ENCODE measurements at places on chromosomes 7 and 10.

GRCh38 chr7:35593899-35594298 is 101.0 kb downstream of the HERPUD2 start:
- peak; percentile 21 for DNase-seq

DNA sequence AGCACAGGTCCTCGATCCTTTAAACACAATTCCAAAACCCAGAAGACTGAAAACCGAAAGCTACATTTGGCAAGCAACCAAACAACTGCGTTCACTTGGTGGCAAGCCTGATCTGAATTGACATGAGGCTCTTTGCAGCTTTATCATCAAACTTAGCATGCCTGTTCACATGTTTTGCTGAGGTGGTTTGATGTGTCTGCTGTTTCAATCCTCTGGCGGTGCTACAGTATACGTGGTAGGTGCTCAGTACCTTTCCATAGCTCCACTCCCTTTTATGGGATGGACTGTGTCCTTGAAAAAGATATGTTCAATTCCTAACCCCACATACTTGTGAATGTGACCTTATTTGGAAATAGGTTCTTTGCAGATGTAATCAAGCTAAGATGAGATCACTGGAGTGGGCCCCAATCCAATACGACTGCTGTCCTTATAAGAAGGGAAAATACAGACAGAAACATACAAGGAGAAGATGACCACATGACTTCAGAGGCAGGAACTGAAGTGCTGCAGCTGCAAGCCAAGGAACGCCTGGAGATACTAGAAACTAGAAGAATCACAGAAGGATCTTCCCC is 33.4 kb downstream of the CCDC6 start:
- DNase-seq: no peak

DNA sequence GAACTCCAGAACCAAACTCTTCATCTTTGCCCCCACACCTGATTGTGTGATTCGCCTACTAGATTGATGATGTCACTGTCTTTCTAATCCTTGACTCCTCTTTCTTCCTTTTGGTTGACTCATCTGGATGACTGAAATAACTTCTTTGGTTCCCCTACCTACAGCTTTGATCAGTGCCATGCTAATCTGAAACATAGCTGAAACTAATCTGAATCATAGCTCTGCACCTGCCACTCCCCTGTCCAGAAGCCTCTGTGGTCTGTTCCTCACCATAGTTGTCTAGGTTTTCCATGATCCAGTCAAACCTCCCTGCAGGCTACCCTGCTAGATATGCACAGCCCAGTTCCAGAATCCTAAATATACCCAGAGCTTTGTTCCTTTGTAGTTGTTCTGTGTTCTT is 51.9 kb downstream of the ZNF365 start:
- DNase-seq: no peak

DNA sequence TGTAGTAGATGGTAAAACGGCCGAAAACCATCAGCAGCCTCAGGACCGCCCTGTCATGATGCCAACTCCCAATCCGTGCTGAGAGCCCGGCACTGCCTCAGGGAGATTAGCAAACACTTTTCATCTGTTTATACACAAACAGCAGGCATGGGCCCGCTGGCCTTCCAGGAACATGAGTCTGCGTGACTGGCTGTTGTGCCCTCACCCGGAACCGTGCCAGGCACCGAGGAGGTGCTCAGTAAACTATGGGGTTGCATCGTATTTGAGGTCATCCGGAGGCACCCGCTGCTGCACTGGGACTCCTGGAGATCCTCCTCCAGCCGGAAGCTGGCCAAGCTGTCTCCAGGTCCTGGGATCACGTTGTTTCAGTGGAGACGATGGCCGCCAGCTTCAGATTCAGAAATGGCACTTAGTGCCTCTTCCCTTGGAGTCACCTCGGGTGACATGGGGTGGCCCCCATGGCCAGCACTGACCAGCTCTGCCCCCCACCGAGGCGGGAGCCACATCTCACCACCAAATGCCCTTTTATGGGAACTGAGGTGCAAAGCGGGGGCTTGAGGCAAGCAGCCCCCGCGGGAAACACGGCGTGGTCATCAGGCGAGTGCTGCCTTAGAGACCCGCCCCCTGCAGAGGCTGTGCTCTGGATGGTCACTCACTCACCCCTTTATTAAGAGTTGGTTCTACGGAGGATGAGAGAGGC is 585.9 kb downstream of the PTPRN2 start:
- DNase-seq: no peak

- DNase-seq: no peak
Measured at GRCh38 chr10:5617521-5617920, 48.9 kb downstream of the ASB13 start.

DNA sequence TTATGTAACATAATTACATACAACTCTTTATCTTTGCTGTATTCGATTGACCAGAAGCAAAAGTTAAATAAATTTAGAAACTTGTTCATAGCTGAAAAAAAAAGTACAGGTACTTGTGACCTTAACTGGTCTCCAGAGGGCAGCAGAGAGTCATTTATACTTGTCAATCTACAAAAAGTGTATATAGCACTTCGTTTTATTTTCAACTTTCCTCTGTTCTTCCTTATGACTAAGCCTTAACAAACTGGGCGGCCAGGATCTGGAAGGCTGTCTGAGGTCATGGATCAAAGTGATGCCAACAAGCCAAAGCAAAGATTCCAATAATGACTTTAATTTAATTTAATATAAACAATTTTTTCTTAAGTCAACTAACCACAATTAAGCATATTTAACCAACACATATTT is 29.8 kb downstream of the C10orf67 start:
- peak; percentile 52 for DNase-seq

- no peak for DNase-seq
Measured at GRCh38 chr7:81925530-81925929, 155.7 kb upstream of the HGF start.

DNA sequence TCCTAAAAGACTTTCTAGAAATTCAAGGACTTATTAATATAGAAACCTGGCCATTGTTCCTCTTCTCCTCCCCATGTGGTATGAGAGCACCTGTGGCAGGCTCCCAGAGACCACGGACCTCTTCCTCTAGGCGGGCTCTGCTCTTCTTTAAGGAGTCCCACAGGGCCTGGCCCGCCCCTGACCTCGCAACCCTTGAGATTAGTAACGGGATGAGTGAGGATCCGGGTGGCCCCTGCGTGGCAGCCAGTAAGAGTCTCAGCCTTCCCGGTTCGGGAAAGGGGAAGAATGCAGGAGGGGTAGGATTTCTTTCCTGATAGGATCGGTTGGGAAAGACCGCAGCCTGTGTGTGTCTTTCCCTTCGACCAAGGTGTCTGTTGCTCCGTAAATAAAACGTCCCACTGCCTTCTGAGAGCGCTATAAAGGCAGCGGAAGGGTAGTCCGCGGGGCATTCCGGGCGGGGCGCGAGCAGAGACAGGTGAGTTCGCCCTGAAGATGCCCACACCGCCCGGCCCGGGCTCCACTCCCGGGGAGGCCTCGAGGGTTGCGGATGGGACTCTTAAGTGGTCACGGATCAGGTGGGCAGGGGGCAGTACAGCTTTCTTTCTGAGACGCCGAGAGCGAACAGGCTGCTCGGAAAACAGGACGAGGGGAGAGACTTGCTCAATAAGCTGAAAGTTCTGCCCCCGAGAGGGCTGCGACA is at the start of gene SLC26A4:
TSS of gene SLC26A4 (plus strand) at position 448 of the 700 bp plus-strand sequence. CDS start 814 bp downstream, outside the sequence.
- peak; percentile 70 for DNase-seq

- DNase-seq: no peak
Measured at GRCh38 chr7:87517136-87517815, 41.8 kb upstream of the ABCB4 start.

- no peak for DNase-seq
Measured at GRCh38 chr10:4812046-4812445, 14.0 kb upstream of the AKR1E2 start.

GRCh38 chr7:117346161-117346560 is 23.3 kb upstream of the WNT2 start:
- no peak for DNase-seq

DNA sequence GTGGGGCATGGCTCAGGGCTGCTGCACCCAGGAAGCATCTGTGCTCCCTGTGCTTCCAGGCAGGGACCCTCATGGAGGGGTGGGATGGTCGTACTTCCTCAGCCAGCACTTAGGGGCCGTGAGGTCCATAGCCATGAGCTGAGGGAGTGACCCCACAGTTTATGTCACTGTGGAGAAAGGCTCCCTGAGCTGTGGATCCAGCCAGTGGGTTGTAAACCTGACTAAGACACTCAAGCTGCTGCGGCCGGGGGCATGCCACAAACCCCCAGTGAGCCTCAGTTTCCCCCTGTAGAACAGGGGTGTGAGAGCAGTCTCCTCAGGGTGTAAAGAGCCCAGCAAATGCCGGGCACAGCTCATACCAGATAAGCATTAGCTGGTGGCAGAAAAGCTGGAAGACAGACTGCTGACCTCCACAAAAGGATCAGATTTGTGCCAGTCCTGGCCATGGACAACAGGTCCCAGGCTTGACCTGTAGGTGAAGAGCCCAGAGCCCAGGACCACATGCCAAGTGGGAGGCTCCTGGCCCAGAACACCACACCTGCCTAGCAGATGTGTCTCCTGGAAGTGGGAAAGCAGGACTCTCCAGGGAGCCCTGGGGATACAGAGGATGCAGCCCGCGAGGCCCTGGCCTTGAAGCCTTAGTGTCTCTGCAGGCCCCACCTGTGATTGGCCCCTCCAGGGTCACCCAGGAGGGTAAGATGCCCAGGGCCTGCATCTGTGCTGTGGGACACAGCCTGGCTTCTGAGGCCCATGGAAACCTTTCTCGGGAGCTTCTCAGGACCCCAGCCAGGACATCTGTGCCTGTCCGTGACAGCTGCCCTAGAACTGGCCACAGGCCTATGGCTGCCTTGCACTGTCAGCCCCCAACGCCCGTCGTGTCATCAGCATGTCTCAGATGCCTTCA is 78.1 kb upstream of the RET start:
- DNase-seq: no peak

GRCh38 chr7:54705436-54705835 is 53.6 kb downstream of the SEC61G start:
- no peak for DNase-seq

DNA sequence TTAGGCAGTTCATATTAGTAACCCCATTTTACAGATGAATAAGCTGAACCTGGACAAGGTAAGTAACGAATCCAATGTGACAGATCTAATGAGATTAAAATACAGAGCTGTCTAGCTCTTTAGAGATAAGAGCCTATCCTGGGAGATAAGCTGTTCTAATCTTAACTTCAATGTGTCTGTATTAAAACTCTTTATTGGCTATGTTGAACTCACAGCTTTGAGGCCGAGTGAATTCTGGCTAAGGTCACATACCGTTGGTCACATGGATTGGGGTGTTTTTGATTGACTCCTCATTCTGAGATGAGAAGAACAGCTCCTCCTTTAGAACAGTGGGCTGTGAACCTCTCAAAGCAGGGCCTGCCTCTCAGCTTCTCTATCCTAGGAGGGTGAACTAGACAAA is 113.4 kb upstream of the EEPD1 start:
- DNase-seq: no peak

DNA sequence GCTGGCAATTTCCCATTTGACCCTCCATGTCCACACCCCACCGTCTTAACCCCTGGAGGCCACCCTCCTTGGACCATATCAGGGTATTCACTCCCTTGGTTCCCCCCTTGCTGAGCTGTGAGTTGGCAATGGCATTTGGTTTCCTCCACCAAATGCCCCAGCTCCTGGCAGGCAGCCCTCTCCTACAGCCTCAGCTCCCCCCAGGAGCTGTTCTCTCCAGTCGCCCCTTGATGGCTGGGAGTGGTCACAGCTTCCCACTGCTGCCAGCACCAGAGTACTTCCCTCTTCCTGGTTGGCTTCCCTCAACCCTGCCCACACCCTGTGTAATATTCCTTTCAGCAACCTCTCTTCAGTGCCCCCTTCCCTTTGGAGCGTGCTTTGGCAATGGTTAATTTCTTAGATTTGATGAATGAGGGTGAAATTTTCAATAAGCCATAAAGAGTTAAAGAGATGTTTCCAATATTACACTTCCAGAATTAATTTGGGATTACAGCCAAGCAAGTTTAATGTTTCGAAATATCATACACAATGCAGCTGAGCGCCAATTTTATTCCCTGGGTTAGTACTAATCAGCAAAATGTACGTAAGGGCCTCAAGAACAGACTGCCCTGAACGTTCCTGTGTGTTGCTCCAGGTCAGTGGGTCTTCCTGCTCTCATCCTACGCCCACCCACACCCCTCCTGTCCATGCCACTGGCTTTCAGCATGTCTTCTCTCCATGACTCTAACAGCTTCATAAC is 207.1 kb upstream of the NFE2L3 start:
- no peak for DNase-seq

DNA sequence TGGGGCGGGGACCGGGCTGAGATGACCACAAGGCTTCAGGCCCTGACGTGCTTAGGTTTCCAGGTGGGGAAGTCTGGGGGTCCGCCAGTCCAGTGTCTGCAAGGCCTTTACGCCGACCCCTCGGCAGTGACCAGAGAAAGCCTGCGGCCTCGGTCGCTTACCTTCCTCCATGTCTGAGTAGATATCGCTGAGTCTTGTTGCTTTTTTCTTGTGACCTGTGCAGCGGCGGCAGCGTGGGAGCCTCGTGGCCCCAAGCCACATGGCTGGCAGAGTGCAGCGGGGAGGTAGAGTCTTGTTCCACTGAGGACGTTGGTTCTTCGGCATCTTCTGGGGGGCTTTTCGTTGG is 329 bp downstream of the NOLC1 start:
- peak; percentile 43 for DNase-seq

DNA sequence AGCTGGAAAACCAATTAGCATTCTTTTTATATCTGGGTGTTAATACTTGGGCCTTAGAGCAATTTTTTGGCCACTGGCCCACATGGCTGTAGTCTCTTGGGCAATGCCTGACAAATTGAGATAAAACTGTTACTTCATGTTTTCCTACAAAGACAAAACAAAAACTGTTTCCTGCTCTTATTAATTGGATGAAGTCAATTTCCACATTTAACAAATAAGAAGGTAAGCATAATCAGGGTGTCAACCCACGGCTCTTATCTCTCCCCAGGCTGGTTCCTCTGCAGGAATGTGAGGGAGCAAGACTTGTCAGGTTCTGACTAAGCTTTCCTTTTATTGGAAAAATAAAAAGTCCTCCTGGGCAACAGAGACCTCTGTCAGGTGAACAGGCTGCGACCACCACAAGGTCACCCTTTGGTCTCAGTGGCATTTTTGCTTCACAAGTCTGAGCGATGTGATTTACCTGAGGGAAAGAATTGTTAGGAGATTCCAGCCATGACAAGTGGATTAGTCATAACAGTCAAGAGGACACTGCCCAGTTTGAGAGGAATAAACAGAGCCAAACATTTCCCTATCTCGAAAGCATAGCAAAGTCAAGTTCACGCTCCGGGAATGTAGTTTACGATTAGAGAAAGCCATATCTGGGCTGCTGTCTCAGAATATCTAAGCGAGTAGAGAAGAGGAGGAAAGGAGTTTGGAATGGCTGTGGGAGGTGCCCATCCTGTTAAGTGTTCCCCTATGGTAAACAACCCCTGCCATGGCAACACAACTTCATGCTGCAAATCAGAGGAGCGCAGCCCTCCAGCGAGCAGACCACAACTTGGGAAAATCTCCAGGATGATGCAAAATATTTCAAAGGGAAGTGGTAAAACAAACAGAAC is 144.4 kb downstream of the TES start:
- no peak for DNase-seq

DNA sequence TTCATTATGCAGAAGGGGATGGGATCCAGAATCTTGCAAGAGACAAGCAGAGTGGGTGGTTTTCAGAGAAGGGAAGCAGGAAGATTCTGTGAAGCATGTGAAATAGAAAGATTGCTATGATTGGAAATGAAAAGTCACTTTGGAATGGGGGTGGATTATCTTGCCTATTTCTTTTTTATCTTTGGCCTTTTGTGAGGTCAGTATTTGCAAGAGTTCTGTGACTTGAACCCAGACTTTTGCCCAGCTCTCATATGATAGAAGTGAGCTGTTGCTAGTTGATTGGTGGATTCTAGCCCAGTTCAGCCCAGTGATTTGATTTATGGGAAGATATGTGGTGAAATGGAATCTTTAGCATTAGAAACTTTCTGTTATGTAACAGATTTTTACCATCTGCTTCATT is 17.1 kb downstream of the ENTPD7 start:
- no peak for DNase-seq
